ENCODE measurements at places on chromosomes 16 and 17.

DNA sequence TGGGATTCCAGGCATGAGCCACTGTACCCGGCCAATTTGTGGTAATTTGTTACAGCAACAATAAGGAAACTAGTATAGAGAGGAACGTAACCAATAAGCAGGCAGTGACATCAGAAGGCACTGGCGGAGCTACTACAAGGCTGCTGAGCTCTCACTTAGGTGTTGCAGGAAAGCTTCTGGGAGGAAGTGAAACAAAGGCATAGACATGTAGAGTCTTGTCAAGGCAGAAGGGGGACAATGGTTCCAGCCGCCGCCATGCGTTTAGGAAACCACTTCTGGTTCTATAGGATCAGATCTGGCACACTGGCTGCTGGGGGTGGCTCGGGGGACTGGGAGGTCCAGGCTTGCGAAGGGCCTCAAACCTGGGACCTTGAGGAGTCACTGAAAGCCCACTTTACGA is 9.4 kb upstream of the CPSF4L start:
- no peak for DNase-seq

DNA sequence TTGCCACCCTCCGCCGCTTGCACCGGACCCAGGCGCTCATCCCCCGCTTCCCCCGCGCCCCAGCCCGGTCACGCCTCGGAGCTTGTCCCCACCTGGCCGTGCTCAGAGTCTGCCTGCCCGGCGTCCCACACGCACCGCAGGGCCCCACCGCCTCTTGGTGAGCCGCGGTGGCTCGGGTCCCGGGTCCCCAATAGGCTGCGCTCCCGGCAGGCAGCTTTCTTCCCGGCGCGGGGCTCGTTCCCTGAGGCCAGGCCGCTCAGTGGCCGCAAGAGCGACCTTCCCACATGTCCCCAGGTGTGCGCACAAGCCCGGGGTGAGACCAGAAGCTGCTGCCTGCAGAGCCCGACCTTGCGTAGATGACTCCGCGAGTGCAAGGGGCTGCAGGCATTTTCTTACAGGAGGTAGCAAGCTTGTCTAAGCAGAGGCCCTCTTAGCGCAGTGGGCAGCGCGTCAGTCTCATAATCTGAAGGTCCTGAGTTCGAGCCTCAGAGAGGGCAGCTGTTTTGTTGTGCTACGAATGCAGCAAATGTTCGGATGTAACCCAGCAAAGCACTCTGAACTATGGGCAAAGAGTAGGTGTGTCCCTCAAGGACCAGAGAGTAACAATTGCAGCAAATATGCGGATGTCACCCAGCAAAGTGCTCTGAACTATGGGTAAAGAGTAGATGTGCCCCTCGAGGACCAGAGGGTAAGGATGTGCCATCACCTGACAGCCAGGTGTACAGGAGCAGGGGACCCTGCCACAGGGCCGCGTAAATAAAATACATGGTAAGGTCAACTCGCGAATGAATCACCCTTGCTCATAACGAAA is 15.6 kb downstream of the TLE7 start:
- peak; percentile 62 for DNase-seq

DNA sequence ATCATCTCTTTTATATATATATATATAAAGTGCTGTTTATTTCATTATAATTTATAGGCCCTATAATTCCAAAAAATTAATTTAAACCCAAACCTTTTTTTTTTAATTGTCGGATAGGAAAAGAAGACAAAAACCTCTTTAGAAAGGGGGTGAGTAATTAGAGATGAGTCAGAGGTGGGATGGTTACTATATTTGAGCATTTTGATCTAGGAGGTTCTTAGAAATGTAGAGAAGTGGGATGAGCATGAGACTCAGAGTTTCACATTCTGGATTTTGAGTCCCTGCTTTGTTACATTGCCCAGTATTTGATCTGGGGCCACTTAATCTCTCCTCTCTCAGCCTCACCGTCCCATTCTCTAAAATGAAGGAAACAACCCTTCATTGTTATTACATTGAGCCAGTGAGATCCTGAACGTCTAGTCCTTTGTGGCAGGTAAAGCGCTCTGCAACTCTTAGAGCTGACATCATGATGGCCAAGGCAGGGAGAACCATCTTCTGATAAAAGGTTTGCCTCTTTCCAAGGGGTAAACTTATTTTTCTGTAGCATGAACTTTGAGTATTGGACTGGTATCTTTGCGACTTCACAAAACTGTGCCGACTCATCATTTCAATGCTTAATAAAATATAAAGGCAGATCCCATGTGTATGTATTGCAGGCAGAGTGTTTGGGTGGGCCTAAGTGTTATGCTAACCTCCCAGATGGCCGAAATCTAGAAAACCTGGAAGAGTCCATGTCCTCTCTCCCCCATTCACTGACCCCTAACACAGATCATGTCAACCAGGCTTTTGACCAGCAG is 21.3 kb downstream of the HS3ST3B1 start:
- no peak for DNase-seq

GRCh38 chr17:41315814-41316445 is 420 bp upstream of the KRTAP17-1 start:
- no peak for DNase-seq

DNA sequence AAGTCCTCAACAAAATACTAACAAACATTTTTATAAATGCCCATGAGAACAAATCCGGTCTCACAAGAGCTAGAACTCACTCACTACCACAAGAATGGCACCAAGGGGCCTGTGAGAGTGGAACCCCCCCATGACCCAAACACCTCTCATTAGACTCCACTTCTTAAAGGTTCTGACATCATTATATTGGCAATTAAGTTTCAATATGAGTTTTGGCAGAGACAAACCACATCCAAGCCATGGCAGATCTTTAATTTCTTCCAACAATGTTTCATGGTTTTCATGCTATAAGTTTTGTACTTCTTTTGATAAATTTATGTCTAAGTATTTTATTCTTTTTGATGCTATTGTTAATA is 30.0 kb upstream of the ATP2A3 start:
- no peak for DNase-seq

GRCh38 chr16:11410376-11411058 is 65.3 kb downstream of the RMI2 start:
- DNase-seq: no peak
